ENCODE measurements at places on chromosomes 7 and 10. TPM values are rescaled to one million over a fixed set of nuclear protein-coding genes. Genes with fewer than 3 reads are reported as not detected.

ASCC1 gene
- 22.8 TPM for total RNA-seq

WDR91 gene
- 16.1 TPM for total RNA-seq

MALRD1 gene
- total RNA-seq: 0.13 TPM

SLIT1 gene
- 0.16 TPM for total RNA-seq

SPDYE2 gene
- total RNA-seq: not detected

C10orf62 gene
- total RNA-seq: 0.13 TPM

LSM8 gene
- 91.8 TPM for total RNA-seq

Data from mesangial cell (primary cell).